ENCODE measurements at places on chromosomes 1 and 21. TPM values are rescaled to one million over a fixed set of nuclear protein-coding genes. Genes with fewer than 3 reads are reported as not detected.

Gene CTSS
- total RNA-seq, result 9.4 TPM

Gene CDC20
- 7.6 TPM for total RNA-seq

Gene USH2A
- total RNA-seq, result under 0.01 TPM

Gene FHAD1
- total RNA-seq, result 14.9 TPM

Gene LCE2D
- total RNA-seq, result not detected

Gene FMO2
- 6.2 TPM for total RNA-seq

Gene CNR2
- not detected for total RNA-seq

Gene VSIG8
- total RNA-seq, result not detected

Gene IL20
- not detected for total RNA-seq

Gene NUP210L
- 0.16 TPM for total RNA-seq

Gene DCDC2B
- not detected for total RNA-seq

Gene RHD
- not detected for total RNA-seq

Gene FAM3B
- total RNA-seq, result not detected

Gene KCNC4
- total RNA-seq, result 1.6 TPM

Gene MAP3K21
- total RNA-seq, result 0.36 TPM

Gene GBP6
- total RNA-seq, result 0.16 TPM

Gene BRDT
- total RNA-seq, result not detected

Gene FAM151A
- not detected for total RNA-seq

Gene EDARADD
- total RNA-seq, result 0.49 TPM

Gene RNF186
- not detected for total RNA-seq

Gene PCP4L1
- total RNA-seq, result not detected

Gene FAM72B
- total RNA-seq, result 1.8 TPM

Gene RSRP1
- 89.6 TPM for total RNA-seq

Gene OR2L8
- total RNA-seq, result 0.97 TPM
